ENCODE measurements at places on chromosomes 2 and 18. TPM values are rescaled to one million over a fixed set of nuclear protein-coding genes. Genes with fewer than 3 reads are reported as not detected.

Gene TOGARAM2
- total RNA-seq: 4.3 TPM

Gene MARCO
- not detected for total RNA-seq

DNA sequence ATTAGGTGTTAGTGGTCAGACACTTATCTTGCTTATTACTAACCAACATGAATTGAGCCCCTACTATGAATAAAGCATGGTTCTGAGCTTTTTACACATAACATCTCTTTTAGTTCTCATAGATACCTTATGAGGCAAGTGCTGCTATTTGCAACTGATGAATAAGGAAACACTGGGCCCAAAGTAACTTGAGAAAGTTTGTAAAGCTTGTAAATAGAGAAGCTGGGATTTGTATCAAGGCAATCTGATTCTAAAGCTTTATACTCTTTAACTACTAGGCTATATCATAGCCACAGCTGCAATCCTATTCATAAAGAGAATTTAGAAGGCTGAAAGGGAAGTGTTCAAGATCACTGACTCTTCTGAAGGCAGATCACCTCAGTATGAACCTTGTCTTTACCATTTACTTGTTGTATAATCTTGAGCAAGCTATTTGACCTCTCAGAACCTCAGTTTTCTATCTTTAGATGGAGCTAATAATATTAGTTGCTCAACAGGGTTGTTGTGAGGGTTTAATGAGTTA is 60.4 kb downstream of the ABCB11 start:
- no peak for DNase-seq

DNA sequence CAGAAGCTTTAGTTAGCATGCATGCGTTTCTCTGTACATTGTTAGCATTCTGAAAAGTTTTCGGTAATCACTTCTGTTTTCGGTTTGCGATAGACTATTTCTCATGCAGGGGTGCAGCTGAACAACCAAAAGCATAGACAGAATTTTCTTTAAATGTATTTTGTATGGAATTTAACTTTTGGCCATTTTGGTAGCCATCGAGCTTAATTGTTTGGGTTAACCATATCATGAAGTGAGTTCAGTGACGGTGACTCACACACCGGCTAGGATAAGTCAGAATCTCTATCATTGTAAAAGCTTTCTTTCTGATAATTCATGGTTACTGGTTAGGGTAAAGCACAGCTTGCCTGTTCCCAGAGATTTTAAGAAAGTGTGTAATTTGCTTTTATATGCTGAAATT is 107.2 kb downstream of the CD226 start:
- no peak for DNase-seq

- peak; percentile 59 for DNase-seq
Observed at GRCh38 chr2:6826081-6826913, 39.4 kb downstream of the CMPK2 start.

DNA sequence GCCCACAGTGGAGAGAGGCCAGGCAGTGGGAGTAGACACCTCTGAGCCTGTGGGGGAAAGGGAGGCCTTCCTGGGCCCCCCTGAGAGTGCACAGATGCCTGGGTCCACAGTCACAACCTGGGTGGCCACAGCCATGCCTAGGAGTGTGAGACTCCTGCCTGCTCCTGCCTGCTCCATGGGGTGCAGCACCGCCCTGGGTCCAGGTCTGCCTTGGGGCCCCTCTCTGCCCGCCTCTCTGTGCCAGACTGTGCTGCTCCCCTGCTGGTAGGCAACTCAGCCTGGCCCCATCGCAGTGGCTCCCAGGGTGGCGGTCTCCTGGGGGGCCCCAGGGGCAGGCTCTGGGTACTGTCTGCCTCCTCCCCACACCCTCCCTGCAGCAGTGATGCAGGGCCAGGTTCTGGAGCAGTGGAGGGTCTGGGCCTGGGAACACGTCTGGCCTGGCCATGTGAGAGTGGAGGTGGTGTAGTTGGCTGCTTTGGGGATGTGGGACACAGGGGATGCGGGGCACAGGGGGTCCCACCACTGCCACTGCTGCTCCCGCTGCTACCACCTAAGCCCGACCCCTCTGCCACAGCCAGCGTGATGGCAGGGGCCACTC is 60.1 kb upstream of the DLX2 start:
- DNase-seq: no peak

Gene FEV
- total RNA-seq: not detected

DNA sequence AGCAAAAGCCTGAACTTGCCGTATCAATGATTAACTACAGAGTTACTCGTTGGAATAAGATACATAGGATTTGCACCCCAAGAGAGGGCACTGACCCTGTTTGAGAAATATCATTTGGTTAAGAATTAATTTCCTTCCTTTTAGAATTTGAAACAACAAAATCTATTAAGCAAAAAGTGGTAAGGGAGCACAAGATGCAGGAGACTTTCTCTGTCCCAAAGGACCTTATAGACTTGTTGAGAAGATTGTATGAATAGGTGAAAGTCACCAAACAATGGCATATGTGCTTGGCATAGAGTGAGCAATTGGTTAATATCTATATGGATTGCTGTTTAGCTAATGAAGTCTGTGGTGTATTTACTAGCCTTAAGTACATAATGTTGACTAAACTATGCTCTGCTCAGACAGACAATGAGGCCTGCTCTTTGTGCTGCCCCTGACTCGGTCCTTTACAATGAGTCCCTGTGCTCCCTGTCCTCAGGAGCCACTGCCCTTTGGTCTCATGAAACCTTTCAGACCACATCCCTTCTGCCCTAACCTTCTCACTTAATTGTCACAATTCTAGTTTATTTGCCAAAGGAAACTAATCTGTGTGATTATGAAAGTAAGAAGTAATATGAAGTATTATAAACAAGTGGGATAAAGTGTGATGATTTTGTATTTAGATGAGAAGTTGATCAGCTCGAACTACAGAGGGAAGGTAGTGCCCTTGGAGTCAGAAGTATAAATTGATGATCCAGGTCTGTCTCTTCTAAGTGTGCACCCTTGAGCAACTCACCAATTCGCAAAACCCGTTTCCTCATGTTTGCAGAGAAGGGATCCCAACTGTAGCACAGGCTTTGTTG is 21.2 kb upstream of the HNMT start:
- DNase-seq: no peak

Gene C2orf78
- total RNA-seq: not detected

GRCh38 chr18:68693091-68693815 is 21.7 kb downstream of the TMX3 start:
- no peak for DNase-seq

DNA sequence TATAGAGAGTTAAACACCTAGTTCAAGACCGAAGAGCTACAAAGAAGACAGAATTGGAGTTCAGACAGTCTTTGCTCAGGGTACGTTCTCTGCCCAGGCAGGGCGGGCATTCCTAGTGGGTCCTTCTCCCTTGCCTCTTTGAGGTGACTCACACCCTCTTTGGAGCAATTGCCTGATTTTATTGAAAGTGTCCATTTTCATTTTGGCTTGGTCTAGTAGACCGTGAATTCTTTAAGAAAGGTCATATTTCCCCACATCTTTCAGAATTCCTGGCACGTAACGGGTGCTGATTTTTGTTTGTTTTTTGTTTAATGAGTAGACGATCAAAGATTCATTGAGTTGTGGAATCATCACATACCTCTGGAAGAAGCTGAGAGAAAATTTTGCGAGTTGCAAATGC is 871.5 kb downstream of the RNF144A start:
- DNase-seq: no peak

GRCh38 chr2:50337944-50338343 is 694.0 kb downstream of the NRXN1 start:
- no peak for DNase-seq

GRCh38 chr2:64602436-64602835 is 51.3 kb downstream of the SERTAD2 start:
- no peak for DNase-seq

DNA sequence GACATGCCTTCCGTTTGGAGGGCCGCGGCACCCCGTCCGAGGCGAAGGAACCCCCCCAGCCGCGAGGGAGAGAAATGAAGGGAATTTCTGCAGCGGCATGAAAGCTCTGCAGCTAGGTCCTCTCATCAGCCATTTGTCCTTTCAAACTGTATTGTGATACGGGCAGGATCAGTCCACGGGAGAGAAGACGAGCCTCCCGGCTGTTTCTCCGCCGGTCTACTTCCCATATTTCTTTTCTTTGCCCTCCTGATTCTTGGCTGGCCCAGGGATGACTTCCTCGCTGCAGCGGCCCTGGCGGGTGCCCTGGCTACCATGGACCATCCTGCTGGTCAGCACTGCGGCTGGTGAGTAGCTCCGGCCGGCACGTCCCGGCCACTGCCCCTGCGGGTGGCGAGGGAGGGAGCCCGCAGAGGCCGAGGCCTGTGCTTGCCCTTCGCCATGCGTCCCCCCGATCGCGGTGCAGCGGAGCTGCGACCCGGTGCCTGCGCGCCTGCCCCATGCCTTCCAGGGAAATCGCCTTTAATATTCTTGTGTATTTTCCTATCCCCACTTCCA is 1.2 kb downstream of the BMPR2 start:
- peak; percentile 29 for DNase-seq

DNA sequence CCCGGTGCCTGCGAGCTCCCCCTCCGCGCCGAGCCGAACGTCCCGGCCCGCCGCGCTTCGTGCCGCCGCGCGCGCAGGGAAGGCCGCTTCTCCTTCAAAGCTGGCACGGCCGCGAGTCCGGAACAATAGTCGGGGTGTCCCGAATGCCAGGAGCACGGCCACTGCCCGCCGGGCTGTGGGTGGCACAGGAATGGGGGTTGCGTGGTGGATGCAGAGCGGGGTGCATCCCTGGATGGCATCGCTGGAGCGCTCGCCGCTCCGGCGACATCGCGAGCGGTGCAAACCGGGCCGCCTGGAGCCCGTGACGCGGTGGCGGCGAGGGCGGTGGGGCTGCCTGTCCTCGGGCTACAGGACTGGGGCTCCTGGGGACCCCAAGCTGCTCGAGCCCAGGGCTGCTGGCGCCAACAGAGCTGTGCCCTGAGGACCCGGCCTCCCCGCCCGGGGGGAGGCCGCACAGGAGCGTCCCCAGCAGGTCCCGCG is 1.1 kb upstream of the SATB2 start:
- no peak for DNase-seq

- DNase-seq: no peak
Observed at GRCh38 chr2:169819106-169819505, 5.6 kb downstream of the METTL5 start.

Gene DNAJC5G
- 0.31 TPM for total RNA-seq

GRCh38 chr2:10552220-10552870 is 104.2 kb upstream of the ODC1 start:
- DNase-seq: no peak

- no peak for DNase-seq
Observed at GRCh38 chr18:68703326-68703725, 11.6 kb downstream of the TMX3 start.

DNA sequence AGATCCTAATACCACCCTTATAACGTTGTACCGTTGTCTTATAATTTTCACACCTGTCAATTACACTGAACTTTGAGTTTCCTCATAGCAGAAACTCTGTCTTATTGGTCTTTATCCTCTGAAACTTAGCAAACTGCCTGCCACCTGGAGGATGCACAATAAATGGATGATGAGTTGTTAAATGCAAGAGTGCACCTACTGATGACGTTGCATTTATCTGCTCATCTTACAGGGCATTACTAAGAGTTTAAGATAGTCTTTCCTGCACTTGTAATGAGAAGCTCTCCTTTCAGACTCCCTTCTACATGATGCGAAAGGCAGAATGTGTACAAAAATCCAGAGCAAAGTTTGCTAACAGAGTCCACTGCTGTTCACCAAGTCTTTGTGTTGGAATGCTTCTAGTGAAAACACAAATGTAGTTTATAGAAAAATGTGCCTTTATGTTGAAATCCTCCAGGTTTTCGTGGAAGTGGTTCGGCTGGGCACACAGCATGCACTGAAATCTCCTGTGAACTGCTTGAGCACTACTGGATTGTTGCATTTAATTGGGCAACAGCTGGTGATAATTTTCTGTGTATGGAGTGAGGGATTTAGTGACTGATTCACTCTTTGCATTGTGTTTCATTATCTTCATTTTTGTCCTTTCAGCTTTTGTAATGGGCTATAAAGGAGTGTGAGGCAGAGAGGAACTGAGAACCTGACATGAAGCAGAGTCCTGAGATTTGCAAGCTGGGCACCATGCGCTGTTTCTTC is 665.8 kb upstream of the ID2 start:
- no peak for DNase-seq

Gene CRYGC
- total RNA-seq: not detected

GRCh38 chr18:2984091-2984490 is 28.9 kb downstream of the LPIN2 start:
- no peak for DNase-seq

Gene CRYBA2
- total RNA-seq: not detected

- no peak for DNase-seq
Observed at GRCh38 chr2:122203523-122203922, 448.1 kb downstream of the TSN start.

GRCh38 chr2:195520671-195521155 is 136.3 kb upstream of the SLC39A10 start:
- DNase-seq: no peak

DNA sequence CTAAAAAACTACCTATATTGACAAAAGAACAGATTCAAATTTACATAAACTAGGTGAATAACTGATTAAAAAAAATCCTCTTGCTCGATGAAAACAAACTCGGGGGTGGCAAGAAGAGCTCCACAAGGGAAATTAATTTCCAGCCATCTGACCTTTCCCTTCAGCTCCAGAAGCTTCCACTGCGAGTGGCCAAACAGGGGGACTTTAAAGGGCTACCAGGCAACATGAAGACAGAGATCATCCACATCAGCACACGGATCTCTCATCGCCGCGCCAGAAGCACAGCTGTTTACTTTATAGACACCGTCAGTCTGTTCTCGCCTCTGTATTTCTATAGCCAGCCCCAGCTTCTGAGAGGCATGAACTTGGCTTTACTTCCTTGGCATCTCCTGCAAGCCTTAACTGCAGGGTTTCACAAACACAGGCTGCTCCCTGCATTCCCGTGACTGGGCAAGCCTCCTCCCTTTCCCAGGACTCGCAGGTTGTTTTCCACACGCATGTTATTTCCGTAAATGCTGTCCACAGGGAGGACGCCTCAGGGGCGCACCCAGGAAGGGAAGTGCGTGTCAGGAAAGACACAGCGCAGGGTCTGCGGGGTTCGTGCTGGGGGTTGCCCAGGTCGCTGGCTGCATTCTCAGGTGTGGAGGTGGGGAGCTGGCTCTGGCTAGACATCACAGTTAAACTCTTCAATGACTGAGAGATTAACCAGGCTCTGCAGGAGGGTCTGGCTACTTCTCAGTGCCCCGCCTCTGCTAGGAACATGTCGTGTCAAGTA is 85.0 kb downstream of the USP40 start:
- no peak for DNase-seq

Gene MAPK4
- not detected for total RNA-seq

Gene MDH1B
- 0.56 TPM for total RNA-seq

Gene ATP6V1B1
- total RNA-seq: not detected
